ENCODE measurements at places on chromosomes 12 and 14.
A peak's percentile ranks its signal among the peaks of the same experiment; 100 is the strongest.

- DNase-seq = no peak
Observed at GRCh38 chr12:40226705-40227104, 1.9 kb downstream of the LRRK2 start.

GRCh38 chr12:124457287-124458219 lies 109.9 kb downstream of the NCOR2 start:
- peak; percentile 57 for DNase-seq

- DNase-seq = no peak
Observed at GRCh38 chr12:123269896-123270213, 1.8 kb downstream of the CDK2AP1 start.

DNA sequence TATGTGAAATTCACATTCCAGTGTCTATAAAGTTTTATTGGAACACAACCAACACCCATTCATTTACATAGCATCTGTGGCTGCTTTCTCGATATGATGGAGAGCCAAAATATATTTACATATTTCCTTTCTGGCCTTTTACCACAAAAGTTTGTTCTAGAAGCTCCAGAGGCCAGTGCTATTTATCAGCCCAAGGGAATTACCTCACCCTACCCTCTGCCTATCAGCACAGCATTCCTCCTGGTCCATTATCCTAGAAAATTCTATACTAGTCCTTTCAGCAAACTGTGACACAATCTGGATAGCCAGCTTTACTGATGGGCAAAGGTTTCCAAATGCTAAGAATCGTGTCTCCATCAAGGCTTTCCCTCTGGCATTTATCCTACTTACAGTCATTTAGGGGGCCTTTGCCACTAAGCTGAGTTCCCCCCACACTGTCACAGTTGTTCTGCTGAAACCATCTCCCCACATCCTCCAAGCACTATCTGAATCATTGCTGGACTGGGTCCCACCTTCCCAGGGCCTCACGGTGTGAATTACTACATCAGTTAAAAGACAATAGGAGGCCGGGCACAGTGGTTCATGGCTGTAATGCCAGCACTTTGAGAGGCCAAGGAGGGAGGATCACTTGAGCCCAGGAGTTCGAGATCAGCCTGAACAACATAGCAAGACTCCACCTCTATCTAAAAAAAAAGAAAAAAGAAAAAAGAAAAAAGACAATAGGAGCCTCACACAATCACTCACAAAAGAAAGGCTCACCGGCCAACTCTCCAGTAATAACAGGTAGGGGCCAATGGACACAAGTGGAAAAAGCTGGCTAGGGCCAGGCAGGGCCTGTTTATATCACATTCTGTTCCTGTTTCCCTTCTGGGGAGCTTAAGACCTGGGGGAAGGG lies 12.1 kb downstream of the SYNE3 start:
- no peak for DNase-seq

DNA sequence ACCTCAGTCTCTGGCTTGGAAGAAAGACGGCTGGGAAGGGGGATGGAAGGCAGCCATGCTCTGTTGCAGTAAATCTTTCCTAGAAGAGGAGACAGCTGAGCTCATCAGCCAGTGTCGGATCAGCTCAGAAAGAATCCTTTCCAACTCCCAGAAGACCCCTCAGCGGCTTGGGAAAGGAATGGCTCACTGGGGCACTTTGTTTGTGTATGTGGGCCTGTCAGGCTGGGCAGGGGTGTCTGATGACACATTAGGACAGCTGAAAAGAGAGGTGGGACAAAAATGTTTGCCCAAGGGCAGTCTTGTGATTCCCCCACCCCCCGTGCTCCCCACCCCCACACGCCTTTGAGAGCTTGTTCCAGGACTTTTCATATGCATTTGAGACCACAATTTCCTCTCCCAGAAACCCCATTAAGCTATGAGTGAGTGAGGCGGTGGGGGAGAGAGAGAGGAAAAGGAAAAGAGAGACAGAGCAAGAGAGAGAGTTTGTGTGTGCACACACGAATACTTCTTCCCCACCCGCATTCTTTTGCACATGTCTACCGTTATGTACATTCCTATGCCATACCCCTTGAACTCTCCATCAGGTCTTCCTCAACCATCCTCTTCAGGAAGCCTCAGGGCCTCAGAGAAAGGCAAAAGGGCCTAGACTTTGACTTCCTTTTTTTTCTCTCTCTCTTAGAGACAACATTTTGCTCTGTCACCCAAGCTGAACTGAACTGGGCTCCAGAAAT lies 198.9 kb downstream of the ZFP36L1 start:
- no peak for DNase-seq

DNA sequence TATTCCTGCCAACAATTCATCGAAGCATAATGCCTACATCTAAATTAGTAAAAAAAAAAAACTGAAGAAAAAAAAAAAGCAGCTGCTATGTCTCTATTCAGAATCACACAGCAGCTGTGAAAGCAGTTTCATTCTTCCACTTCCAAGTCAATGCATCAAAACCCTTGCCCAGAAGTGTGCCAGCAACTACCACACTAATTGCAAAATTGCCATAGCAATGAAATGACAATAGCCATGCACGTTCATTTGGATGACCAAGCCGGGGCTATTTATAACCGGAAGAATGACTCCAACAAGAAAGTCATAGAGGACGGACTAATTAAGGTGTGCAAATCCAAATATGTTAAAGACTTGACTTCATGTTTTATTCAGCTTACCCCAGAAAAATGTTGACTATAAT lies 42.5 kb downstream of the SLC2A13 start:
- no peak for DNase-seq

DNA sequence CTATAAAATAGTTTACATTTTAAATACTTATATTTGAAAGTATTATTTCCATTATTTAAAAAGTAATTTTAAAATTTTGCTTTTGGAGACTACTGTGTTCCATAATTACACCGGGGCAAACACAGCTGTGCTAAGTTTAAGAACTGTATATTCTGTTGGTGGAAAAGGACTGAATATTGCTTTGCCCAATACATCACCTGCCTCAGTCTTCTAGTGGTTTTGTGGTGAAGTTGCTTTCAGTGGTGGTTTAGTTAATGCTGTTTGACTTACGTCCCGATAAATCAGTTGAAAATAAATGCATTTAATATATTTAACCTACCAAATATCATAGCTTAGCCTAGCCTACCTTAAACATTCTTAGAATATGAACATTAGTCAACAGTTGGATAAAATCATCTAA lies 23.4 kb downstream of the FBXO34 start:
- DNase-seq = no peak
